ENCODE measurements at places on chromosomes 7 and 10.

GRCh38 chr7:105429746-105430612, 41.3 kb upstream of the SRPK2 start:
- DNase-seq = peak; percentile 23

DNA sequence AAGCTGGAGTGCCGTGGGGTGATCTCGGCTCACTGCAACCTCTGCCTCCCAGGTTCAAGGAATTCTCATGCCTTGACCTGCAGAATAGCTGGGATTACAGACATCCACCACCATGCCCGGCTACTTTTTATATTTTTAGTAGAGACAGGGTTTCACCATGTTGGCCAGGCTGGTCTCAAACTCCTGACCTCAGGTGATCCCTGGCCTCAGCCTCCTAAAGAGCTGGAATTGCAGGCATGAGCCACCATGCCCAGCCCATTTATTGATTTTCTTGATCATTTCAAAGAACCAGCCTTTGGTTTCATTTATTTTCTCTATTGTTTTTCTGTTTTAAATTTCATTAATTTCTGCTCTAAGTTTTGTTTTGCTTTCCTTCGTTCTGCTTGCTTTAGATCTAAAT, 50.3 kb downstream of the GUSB start:
- no peak for DNase-seq

DNA sequence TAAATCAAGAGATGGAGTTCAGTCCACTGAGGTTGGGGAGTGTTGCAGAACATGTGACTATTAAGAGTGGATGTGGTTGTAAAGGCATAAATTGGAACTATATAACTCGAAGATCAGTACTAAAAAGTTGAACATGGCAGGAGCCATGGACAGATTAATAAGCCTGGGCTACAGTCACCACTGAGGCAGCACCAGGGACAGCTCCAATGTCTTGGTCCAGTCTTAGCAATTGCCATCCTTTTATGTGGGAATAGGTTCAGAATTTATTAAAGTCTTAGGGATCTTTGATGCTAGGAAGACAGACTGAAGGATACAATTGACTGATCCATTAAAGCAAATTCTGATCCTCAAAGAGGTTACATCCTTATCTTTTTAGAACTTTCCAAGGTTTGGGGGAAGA, 156.6 kb downstream of the ADRA2A start:
- no peak for DNase-seq

DNA sequence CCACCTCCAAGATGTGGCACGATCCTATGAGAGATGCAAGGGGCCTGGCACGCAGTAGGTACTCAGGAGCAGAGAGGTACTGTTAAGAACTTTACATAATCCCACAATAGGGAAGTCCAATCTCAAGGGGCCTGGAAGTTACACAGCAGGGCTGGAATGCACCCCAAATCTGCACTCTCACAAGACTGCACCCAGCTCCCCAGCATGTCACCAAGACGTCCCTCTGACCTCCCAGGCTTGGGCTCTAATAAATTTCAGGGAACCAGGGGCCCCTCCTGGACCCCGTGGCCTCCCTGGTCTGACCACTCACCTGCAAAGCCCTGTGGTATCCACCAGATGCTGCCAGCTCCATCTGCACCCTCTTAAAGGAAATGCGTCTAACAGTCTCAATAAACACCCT, 94.9 kb downstream of the OAT start:
- DNase-seq = no peak

DNA sequence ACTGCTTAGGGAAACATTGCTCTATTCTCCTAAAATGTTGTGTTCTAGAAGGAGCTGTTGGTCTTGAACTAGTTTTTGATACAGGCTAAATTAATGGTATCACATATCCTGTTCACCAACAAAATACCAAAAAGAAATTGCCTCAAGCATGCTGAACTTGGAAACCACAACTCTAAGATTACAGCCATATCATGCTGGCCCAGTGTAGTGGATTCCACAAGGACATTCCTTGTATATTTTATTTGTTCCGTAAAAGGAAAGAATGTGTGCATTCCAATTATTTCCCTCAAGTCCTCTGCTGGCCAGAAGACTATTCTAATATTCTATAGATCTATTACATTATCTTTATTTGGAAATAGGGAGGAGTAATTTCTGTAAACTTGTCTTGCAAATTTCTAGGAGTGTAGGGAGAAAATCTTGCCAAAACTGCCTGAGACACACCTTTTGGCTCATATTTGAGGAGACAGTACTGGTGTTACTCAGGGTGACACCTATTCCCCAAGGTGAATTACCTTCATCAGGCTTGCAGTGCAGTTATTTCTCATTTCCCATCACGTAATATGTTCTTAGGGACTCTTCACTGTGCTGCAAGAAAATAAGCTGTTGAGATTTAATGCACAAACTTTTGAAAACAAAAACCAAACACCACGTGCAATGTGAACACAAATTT, 1.9 kb upstream of the NEBL start:
- DNase-seq = no peak

Data from HT1080 (cell line).